ENCODE measurements at places on chromosomes 16 and 17.

GRCh38 chr16:11748404-11749254 lies 6.0 kb upstream of the TXNDC11 start:
- no peak for DNase-seq

- DNase-seq: peak; percentile 97
These were observed 10.5 kb upstream of the TIMP2 start for GRCh38 chr17:78935419-78936323.

DNA sequence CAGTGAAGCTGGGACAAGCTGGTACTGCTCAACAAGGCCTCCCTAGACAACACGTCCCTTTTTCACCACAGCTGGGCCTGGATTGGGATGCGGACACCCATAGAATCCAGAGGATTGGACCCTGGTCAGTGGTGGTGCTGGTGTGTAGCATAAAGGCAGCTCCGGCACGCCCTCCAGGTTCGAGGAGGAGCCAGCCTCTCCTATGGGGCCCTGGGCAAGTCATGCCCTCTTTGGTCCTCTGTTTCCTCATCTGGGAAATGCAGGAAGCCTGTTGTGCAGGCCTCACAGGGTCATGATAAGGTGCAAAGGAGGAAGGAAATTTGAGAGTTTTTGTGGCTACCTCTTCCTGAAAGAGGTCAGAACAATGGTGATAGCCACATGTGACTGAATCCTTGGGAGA lies 1741.7 kb downstream of the TP53TG3F start:
- DNase-seq: no peak

DNA sequence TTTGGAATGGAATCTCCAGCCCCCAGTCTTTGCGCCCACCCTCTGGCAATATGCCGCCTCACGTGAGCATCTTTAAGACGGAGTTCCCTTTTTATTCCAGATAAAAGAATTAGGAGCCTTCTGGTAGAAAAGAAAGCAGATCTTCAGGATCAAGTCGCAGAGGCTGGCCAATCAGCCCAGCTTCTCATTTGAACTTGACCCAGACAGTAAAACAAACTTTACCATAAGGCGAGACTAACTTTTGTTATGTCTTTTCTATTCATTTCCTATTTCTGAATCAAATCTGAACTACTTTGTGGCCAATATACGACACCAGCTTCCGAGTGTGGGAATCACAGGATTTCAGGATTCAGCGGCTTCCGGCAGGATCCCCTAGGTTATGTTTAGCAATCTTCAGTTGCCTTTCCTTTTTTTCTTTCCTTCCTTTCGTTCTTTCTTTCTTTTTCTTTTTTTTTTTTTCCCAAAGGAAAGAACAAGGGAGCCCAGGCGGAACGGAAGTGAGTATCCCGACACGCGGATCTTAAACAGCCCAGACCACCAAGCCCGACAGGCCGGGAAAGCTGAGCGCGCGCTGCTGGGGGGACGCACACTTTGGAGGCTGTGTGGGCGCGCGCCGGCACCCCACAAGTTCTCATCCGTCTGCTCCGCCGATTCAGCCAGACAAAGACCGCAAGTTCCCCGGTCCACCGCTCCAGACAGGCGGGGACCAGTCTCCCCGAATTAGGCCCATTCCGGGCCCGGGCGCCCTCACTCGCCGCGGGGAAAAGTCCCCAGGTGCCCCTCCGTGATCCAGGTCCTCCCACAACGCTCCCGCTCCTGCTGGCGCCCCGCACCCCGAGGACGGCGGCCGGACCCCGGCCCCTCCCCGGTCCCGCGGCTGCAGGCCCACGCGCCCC lies 633 bp downstream of the TBC1D16 start:
- DNase-seq: peak; percentile 20

DNA sequence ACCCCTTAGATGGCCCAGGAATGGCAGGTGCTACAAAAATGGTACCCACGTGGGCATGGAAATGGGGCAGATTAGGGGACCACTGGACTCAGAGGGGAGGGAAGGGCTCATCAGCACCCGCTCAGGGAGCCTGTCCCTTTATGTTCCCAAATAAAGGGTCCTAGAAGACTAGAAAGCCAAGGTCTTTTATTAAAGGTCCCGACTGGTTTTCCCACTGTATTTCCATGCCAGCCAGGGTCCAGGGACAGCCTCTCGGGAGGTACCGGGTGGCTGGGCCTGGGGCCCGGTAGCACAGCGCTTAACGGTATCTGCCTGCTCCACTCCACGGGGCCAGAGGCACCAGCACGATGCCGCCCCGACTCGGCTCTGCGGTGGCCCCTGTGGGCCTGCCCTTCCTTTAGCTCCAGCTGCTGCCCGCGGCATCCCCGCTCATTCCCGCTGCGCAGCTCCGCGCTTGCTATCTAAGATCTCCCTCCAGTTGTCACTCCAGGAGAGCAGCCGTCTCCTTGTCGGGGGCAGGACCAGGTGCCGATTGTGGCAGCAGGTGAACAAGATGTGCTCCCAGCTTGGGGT lies 1.4 kb downstream of the NT5C start:
- no peak for DNase-seq

GRCh38 chr17:76491271-76492122 lies 9.7 kb downstream of the RHBDF2 start:
- no peak for DNase-seq

- DNase-seq: peak; percentile 38
These were observed 56.5 kb downstream of the SNTB2 start for GRCh38 chr16:69243479-69243878.

- DNase-seq: no peak
These were observed 6.3 kb downstream of the CMTM4 start for GRCh38 chr16:66690106-66690847.

- no peak for DNase-seq
These were observed 31.3 kb downstream of the TVP23A start for GRCh38 chr16:10787304-10787703.

- DNase-seq: no peak
These were observed 4.4 kb downstream of the CLEC19A start for GRCh38 chr16:19289811-19290485.

- DNase-seq: no peak
These were observed 34.0 kb downstream of the TRARG1 start for GRCh38 chr17:1313270-1314005.

GRCh38 chr17:42669977-42670788 lies 6.6 kb downstream of the PLEKHH3 start:
- DNase-seq: no peak
